NCI-H460 (cell line): ENCODE measurements at places on chromosomes 7 and 10.
A peak's percentile ranks its signal among the peaks of the same experiment; 100 is the strongest.

- DNase-seq = no peak
Measured at GRCh38 chr7:77606562-77606961, 69.5 kb downstream of the PTPN12 start.

- no peak for DNase-seq
Measured at GRCh38 chr10:85666102-85666501, 700.5 kb downstream of the GRID1 start.

- no peak for DNase-seq
Measured at GRCh38 chr7:157519798-157520244, 183.0 kb downstream of the DNAJB6 start.

- no peak for DNase-seq
Measured at GRCh38 chr10:25813511-25813910, 120.5 kb upstream of the MYO3A start.

DNA sequence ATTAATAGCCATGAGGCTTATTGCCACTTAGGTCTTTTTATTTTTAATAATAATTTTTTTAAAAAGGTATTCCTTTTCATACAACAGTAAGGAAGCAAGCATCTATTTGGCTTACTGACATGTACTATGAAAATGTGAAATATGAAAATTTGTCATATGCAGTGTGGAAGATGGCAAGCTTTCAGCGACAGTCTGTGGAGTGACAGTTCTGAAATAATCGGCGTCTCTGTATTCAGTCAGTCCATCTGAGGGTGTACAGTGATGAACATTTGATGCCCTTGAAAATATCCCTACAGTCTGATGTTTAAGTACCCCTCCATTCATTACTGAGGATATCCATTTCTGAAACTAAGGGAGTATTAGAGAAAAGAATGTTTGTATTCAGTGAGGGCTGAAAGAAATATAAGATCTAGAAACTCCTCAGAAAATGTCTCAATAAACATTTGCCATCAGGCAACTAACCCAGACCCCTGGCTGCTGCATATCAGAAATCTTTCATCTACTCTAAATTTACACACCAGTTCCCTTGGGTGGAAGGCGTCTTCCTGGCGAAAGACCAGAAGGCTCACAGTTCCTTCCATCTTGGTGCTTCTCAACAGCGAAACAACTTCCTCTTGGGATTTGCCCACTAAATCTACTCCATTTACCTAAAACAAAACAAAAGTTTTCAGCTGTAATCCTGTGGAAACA lies 440.6 kb downstream of the PARD3 start:
- no peak for DNase-seq

GRCh38 chr7:116950889-116951351 lies 2.4 kb upstream of the ST7 start:
- no peak for DNase-seq

DNA sequence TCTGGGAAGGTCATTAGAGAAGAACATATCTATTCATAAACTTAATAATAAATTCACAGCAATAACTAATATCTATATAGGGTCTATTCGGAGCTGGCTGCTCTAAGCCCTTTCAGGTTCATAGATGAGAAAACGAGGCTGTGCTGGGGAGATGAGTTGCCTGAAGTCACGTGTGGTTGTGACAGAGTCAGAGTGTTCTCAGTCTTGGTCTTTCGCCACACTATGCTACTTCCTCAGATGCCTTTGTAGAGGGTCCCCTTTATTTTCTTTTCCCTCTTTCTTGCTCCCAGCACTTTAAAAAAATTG lies 43.7 kb upstream of the FAM180A start:
- no peak for DNase-seq

DNA sequence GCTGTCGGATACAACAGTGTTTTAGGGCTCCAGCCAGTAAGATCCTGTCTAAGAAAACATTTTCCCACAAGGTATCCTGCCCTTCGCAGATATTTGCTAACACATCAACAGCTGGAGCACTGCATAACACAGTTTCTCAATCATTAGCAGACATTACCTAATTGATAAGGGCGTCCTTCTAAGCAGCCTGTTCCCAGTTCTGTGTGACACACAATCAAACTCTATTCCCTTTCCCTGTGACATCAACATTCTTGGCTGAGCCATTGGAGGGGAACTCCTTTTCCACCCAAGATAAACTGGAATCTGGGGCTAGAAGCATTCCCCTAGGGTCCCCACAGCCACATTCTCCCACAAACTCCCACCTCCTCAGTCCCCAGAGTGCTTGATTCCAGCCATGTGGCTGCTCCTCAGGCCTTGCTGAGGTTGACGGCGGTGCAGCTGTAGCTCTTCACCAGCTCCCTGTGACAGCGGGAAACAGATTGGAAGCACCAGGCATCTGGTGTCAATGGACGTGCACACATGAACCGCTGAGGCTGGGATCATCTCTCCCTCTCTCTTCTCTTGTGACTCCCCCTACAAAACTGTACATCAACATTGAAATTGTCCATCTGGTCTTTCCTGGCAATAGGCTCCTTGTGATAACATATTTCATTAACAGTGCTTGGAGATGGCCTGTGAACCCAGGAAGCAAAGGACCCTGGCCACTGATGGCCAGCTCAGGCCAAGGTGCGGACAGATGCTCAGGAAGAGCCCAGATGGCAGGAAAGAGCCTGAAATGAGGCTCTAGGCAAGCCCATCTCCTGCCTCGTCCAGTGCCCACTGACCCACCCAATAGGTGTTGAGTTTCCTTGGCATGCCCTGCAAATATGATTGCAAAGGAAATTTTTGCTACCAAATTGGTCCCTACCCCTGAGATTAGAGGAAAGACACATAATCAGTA lies 131.1 kb upstream of the TBX20 start:
- DNase-seq = no peak

GRCh38 chr10:120688928-120689327 lies 162.2 kb upstream of the WDR11 start:
- no peak for DNase-seq

GRCh38 chr7:24800073-24800472 lies 42.8 kb upstream of the GSDME start:
- no peak for DNase-seq

GRCh38 chr7:109836016-109836415 lies 1254.9 kb upstream of the LRRN3 start:
- DNase-seq = no peak

- DNase-seq = no peak
Measured at GRCh38 chr7:80415522-80415921, 96.3 kb downstream of the GNAT3 start.

- DNase-seq = no peak
Measured at GRCh38 chr7:131557652-131558385, 1.4 kb upstream of the PODXL start.

DNA sequence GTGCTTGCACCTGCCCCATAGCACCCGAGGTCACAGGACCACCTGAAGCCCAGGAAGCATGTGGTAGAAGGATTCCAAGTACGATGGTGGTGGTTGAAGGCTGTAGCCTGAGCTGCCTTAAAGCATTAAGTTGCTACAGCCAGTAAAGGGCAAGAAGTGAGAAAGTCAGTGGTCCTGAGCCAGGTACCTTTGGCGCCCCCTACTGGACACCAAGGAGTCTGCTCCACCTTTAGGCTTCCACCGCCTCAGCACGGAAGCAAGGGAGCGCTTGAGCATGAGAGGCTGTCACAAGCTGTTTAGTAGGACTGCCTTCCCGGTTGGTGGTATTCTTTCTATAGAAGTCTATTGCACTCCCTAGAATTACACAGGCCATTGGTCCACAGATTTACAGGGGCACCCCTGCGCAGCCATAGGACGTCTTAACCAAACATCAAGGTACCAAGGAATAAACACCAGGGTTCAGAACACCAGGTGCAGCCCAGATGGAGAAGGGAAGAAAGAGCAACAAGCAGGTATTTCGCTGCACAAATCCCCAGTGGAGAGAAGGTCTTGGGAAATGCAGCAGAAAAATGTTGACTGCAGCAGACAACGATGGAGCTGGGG lies 2.2 kb downstream of the CRTAC1 start:
- DNase-seq = peak; percentile 43

- no peak for DNase-seq
Measured at GRCh38 chr7:621572-622285, 102.1 kb upstream of the PDGFA start.

DNA sequence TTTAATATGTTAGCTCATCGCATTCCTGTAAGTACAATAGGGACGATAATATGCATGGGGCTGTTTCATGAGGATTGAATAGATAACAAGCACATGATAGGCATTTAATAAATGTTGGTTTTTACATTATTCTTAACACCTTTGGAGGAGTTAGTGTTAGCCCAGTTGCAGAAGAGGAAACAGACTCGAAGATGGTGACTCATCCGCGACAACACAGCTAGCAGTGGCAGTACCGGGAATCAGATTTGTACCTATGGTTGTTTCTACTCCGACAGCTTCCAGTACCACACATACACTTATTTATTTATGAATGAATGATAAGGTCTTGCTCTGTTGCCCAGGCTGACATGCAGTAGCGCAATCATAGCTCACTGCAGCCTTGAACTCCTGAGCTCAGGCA lies 2.9 kb downstream of the LRMDA start:
- DNase-seq = no peak

DNA sequence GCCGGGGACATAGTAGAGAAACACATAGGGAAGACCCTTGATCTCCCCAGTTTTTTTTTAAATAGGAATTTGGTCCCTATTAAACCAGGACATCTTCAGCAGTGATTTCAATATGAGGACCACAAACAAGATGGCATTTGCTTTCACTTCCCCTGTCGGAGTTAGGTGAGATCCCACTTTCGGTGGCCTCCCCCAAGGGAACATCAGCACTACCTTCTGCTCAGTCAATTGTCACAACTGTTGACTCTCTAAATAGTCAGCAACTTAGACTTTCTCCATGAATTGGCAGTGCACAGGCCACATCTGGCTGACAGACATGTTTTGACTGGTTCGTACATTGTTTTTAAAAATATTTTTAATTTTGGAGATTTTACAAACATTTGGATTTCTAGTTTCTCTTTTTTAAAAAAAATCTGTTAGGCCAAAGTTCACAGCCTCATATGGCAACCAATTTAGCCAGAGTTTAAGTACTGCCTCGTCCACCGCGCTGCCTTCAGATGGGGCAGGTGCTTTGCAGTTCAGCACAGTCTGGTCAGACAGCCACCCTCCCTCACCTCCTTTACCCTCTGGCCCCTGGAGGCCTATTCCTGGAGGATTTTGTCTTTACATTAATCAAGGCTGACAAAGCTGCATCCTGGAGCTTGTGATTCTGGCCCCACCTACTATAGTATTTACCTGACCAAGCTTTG lies 139.2 kb upstream of the PRR15 start:
- no peak for DNase-seq

GRCh38 chr10:74032900-74033655 lies 35.2 kb downstream of the VCL start:
- DNase-seq = no peak

- no peak for DNase-seq
Measured at GRCh38 chr10:78542141-78542489, 508.5 kb downstream of the RPS24 start.

DNA sequence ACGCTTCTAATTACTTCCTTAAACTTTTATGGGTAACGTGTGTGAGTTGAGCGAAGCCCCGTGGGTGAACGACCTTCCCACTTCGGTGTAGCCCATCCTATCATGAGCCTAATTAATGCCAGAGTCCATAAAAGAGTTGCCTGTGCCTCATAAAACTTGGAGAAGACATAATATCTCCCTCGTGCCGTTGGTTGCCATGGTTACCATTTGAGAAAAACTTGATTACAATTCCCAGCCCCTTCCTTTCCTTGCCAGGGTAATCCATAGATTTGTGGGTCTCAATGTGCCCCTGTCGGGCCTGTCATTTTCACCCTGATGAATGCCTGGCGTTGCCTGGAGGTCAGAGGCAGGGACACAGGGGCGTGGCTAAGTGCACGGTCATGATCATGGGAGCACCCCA lies 127.1 kb downstream of the GLRX3 start:
- no peak for DNase-seq

GRCh38 chr10:49760789-49761188 lies 1.3 kb downstream of the OGDHL start:
- DNase-seq = no peak

GRCh38 chr7:95865716-95866371 lies 93.5 kb downstream of the DYNC1I1 start:
- DNase-seq = peak; percentile 14

DNA sequence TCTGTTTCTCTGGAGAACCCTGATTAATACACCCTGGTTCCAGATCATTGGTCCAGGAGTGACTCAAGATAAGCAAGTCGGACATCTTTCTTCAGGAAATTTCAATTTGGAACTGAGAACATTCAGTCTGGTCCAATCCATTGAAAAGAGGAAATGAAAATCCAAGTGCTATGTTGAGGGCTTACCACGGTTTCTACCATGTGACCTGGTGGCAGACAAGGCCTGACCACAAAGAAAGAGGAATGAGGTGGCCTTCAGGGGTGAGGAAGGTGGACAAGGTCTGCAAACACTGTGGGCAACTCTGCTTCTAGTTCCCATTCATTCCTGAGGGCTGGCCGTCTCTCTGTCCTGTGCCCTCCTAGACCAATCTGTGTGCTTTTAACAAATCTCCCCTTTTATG lies 149.2 kb upstream of the GHITM start:
- DNase-seq = no peak

DNA sequence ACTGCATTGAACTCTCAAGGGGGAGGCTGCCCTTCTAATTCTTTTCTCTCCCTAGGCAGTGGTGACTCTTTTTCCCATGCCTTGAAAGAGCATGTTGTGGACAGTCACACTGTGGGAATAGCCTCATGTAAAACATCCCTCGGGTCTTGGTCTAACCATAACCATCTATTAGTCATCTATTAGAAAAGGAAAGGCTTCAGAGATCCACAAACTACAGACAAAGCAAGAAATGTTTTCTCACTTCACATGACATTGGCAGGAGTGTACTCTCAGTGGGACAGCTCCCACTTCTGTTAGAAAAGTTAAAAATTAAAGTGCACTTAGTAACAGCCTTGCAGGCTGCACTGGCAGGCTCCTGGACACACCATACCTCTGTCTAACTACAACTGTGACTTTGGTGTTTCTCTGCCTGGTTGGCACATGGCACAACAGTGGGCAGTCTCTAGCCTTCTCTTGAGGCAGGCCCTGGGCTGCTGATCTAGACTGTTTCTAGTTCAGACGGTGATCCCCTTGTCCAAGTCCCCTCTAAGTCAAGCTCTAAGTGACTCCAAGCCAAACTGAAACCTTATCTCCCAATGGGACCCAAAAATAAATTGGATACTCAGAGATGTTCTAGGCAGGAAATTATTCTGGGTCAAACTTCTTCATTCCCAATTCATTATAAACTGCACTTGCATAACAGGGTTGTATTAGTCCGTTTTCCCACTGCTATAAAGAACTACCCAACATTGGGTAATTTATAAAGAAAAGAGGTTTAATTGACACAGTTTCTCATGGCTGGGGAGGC lies 57.9 kb upstream of the ITGB1 start:
- DNase-seq = no peak

DNA sequence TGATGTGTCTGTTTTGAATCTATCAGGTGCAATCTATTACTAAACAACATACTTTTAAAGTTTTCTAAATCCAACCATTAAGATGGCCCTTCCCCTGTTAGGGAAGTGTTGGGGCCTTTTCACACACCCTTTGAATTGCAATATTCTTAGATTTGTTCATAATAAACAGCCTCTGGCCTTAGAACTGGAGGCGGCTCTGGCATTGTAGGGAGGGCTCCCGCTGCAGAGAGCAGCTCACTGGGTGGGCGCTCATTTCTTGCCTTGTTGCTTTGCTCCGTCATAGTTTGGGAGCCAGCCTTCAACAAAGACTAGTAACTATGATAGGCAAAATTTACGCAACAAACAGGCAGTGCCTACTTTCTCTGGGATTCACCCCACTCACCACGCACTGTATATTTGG lies 4.2 kb upstream of the HOXA10 start:
- DNase-seq = no peak
